ENCODE measurements at places on chromosomes 11 and 22.

- DNase-seq: no peak
Measured at GRCh38 chr22:46564084-46564714, 26.8 kb upstream of the CELSR1 start.

DNA sequence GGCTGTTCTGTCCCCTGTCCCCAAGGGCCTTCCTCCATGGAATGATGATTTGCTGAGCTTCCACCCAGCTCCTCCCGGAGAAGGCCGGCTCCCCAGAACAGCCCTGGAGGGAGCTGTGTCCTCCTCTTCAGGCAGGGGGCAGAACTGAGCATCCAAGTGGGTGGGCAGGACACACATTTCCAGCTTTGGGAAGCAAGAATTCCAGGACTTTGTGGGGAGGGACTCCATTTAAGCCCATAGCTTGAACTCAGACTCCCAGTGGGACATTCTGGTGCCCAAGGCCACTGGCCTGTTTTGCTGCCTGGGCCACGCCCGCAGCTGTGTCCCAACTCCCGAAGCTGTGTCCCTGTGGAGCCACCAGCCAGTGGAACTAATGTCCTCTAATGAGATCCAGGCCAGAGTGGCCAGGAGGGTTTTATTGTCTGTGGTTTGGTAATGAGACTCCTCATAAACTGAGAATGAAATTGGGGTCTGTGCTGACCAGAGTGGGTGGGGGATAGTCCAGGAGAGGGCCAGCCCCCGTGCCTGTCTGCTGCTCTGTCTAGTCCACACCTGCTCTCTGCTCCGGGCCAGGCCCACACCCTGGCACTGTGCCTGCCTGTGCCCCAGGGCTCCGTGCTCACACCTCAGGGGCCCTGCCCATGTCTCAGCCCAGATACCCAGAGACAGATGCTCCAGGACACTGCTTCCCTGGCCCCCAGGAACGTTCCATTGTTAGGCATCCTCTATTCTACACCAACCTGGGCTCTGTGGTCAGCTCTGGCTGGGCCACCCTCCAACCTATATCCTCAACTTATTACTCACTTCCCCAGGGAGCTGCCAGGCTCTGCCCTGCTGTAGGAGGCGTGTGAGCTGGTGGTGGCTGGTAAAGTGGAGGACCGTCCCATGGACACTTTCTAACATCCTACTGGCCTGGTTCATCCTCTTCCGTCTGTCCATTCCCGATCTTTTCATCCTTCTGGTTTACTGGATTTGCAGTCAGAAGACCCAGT lies 7.6 kb downstream of the NECTIN1 start:
- no peak for DNase-seq

- DNase-seq: no peak
Measured at GRCh38 chr11:2550606-2550970, 105.8 kb downstream of the KCNQ1 start.

GRCh38 chr11:120985718-120986569 lies 38.0 kb upstream of the TBCEL start:
- no peak for DNase-seq

DNA sequence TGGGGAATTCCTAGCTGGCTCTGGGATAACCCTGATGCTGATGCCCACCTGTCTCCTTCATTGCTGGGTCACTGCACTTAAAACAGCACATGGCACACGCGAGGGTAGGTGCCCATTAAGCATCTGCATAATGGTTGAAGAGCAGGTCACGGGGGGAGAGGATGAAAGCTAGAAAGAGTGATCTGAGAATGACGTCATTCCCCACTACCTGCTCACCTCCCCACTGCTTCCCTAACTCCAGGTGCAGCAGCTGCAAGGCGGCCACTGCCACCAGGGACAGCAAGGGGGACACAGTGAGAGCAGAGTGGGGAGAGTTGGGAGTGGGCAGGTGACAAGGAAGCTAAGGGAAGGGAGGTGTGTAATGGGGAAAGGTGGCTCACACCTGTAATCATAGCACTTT lies 27.0 kb downstream of the ADA2 start:
- no peak for DNase-seq
